CD4-positive, alpha-beta T cell treated with Interleukin-4 for 1 hour (primary cell): ENCODE measurements at places on chromosomes 12 and 14.

DNA sequence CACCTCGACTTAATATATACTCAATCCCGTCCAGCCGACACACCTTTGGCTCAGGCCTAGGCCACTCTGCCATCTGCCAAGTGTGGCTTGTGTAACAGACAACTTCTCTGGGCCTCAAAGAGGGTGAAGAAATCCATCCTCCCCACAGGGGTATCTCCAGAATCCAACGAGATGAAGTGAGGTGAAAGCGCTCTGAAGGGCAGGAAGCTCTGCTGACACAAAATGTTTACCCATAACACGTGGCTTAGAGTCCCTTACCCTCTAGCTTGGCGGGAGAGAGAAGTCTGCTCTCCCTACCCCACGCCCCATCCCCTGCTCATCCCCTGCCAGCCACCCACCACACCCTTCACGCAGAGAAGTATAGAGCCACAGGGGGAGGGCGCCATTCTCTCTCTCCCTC, 13.0 kb downstream of the ZBTB39 start:
- no peak for DNase-seq

DNA sequence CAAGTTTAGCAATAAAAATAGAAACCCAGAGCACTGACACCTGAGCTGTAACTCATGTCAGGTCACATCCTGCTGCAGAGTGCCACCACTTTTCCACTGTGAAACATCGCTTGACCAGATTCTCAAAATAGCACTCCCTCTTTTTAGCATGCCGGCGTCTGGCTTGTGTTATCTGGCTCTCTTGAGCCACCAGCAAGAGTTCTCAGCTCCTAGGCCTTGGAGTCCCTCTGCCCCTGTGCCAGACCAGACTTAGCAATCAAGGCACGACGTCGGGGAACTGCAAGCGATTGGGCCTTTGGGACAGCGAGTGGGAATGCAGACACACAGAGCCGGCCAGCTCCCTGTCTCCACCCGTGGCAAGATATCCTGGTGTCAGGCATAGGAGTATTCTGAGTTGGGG, 52.5 kb downstream of the SPIC start:
- DNase-seq: no peak

DNA sequence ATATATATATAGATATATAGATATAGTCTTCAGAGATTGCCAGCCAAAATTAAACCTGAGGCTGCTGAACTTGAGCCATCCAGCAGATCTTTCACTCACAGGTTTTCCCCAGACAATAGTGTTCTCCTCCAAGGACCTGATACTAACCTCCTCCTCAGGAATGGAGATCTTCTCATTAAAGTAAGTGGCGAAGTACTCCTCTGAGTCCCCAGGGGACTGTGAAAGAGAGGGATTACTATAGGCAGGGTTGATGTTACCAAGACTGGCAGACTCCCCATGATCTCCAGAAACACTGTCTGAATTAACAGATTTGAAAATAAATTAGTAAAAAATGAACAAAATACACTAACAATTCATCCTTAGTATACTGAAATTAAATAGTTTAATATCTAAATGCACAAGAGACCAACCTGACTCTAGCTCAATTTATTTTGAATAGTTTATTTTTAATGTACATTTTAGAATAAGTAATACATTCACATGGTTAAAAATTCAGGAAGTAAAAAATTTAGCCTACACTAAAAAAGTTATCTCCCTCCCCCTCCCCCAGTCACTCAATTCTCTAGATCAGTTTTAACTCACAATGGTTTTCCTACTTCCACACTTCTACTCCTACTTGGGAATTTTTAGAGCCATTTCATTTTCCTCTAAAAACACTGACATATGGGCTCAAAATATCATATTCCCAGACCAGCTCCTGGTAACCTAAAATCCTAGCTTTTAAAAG, 17.7 kb downstream of the SLC11A2 start:
- no peak for DNase-seq

GRCh38 chr12:113555226-113555625, 83.6 kb upstream of the LHX5 start:
- no peak for DNase-seq

GRCh38 chr12:50242751-50243191, 40.5 kb downstream of the LIMA1 start:
- no peak for DNase-seq

GRCh38 chr12:109871668-109872314, 8.6 kb downstream of the GLTP start:
- DNase-seq: no peak

GRCh38 chr12:94980577-94980976, 22.9 kb downstream of the NDUFA12 start:
- peak; percentile 43 for DNase-seq

DNA sequence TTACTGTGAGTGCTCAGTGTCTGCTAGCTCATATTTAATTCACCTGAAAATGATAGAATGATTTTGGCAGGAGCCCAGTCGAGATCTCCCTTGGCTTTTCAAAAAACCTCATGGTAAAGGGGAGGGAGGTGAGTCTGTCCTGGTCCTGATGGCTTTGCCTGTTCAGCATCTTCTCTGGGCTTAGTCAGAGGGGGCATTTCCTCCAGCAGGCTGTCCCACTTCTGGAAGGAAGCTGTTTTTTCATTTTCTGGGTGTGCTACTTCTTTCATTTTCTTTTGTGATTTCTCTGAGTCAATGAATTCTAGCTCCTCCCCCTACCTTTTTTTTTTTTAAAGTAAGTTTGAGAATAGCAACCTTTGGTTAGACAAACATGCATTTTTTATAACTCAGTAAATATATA, 58.8 kb downstream of the TMX1 start:
- no peak for DNase-seq

GRCh38 chr14:34937442-34937841, 45.4 kb upstream of the SRP54 start:
- DNase-seq: no peak

- DNase-seq: no peak
These were observed 164.4 kb upstream of the HIF1A start for GRCh38 chr14:61530896-61531295.

DNA sequence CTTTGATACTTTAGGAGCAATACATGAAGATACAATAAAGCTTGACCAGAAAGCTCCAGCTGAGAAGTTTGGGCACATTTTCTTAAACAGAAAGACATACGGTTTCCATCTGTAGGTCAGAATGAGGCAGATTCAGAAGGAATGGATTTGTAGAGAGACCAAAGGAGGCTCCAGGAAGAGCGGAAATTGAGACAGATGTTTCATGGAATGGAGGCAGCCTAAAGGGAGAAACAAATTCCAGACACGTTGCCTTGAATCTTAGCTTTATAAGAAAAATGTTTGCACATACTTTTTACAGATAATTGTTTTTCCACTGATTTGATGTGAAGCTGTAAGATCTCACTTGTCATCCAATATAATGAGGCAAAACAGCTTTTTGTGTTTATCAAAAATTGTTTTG, 24.8 kb downstream of the EPYC start:
- DNase-seq: no peak

- no peak for DNase-seq
These were observed 53.7 kb downstream of the B4GALNT3 start for GRCh38 chr12:513446-513845.

DNA sequence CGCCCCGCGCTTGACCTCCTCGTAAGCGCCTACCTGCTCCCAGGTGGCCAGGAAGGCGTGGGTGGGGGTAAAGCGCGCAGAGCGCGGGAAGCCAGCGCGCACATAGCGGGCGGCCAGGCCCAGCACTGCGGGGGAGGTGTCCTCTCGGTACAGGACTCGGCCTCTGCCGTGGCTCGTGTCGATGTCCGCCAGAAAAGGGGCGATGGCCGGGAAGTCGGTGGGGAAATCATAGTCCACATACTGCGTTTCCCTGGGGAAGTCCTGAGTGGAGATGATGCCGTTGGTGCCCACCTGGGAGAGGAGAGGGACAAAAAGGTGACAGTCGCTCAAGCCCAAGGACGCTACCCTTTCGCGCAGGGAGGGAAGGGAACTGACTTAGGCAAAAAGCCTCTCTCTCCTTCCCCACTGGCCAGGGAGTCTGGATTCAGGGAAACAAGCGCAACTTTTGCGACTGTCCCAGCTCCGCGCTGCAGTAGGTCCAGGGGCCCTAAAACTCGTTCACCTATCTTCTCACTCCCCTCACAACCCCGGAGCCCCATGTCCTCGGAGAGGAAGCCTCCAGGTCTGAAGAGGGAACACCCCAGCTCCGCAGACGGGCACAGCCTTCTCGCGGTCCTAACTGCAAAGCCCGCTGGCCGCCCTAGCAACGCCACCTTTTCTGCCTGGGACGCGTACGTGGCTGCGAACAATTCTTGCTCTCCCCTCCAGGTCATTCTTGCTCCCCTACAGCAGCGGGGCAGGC, 815 bp downstream of the NID2 start:
- DNase-seq: no peak

- DNase-seq: no peak
These were observed 10.8 kb downstream of the TMEM52B start for GRCh38 chr12:10189653-10190052.

DNA sequence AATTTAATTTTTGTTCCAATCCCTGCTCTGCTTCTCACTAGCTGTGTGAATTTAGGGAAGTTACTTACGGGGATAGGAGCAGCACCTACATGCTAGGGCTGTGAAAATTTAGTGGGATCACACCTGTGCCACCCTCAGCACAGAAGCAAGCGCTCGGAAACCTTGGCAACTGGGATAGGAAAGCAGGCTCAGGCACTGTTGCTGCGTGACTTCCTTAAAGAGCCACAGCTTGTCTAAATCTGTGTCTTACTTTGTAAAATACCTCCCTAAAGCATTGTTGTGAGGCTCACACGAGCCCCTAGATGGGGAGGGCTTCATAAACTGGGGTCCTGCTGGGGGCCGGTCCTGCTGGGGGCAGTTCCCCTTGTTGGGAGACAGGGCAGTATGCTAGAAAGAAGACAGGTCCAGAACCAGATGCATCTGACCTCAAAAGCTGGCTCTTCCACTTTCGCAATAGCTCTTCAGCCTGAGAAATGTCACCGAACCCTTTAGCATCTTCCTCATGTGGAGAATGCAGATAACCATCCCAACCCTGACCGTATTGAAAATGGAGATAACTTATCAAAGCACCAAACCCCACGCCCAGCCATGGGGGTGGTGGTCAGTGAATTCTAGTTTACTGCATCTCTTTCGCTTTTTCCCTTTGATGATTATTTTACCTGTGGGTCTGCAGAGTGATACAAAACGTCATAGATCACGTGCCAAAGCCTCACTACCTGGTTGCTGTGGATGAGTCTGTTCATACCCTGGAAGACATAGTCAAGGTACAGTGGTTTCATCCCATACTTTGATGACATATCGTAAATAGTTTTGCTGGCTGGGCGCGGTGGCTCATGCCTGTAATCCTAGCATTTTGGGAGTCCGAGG, 54.1 kb downstream of the AK7 start:
- no peak for DNase-seq

DNA sequence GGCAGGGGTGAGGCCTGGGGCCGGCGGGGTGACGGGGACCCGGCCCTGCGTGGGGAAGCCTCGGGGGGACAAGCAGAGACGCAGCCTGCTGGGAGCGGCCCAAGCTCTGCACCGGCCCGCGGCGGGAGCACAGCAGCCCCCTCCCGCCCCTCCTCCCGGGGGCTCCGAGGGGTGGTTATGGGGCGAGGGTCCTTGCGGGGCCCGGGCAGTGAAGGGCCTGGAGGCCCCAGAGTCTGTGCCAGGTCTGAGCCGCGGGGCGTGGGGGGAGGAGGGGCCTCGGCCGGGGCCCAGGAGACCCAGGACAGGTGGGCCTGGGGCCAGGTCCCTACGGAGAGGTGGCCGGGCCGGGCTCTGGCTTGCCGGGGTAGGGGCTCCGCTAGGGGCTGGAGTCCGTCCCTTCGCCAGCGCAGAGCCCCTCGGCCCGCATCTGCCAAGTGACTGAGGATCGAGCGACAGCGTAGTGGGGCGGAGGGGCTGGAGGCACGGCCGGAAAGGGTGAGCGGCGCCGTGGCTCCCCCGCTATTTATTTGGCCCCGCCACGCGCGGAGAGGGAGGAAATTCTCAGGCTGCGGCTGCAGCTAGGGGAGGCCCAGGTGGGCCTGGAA, 495 bp downstream of the TMEM121 start:
- DNase-seq: no peak
